Stimulated activated CD4-positive, alpha-beta T cell treated with anti-CD3 and anti-CD28 coated beads, Interleukin-12 subunit alpha, Interleukin-12 subunit beta, amount 100 ng/mL, for 48 hours (primary cell): ENCODE measurements at places on chromosomes 3 and 15.

GRCh38 chr15:100200287-100200880, 141.4 kb downstream of the ADAMTS17 start:
- no peak for DNase-seq

DNA sequence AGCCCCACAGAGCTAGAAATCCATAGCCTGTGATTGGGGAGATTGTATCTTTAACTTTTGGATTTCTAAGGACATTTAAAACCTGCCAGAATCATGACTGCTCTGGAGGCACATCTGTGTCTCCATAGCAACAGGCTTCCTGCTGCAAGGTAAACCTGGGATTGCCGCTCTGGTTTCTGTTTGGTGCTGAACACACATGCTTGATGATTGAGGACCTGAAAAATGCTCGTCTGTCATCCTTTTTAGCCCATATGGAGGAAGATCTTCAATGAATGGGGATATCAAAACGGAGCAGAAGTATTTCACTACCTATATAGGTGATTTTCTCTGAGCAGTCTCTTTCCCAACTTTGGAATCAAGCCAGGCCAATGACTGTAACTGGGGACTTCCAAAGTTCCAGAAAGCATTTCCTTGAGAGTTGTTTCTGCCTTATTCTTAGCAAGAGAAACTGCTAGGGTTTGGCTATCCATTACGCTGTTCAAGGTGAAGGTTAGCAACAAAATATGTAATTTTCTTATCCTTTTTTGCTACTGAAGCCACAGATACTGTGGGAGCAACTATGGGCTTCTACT, 96.5 kb upstream of the TNIK start:
- DNase-seq = no peak

GRCh38 chr3:64457811-64458210, 230.0 kb downstream of the ADAMTS9 start:
- DNase-seq = no peak

DNA sequence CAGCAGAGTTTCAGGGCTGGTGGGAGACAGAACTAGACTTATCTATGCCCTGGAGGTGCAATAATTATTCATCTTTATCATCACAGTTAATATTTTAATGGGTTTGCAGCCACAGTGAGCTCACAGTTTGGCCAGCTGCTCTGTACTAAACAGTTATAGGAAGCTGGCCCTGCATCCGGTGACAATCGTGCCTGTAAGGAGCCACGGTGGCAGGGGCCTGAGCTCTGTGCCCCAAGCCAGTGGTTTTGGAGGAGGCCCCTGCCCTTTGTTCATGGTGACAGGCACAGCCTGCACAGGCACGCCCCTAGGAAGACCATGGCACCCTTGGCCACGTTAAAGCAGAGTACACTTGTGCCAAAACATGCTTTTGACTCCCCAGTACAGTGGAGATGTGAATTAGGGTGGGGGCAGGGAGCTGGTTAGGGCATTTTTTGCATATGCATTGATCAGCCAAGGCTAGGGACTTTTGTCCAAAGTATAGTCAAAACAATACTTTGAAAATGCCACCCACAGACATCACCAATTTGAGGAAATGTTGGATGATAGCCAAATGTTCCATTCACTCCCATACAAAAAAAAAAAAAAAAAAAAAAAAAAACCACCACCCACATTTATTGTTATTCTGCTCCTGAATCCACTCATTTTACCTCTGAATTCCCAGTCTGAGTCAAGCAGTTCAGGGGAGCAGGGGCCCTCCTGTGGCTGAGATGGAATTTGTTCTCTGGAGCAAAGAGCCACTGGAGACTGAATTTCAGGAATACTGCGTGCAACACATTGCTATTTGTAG, 3.4 kb upstream of the RFTN1 start:
- DNase-seq = no peak

- DNase-seq = no peak
Measured at GRCh38 chr3:144763878-144764454, 792.3 kb downstream of the DIPK2A start.

DNA sequence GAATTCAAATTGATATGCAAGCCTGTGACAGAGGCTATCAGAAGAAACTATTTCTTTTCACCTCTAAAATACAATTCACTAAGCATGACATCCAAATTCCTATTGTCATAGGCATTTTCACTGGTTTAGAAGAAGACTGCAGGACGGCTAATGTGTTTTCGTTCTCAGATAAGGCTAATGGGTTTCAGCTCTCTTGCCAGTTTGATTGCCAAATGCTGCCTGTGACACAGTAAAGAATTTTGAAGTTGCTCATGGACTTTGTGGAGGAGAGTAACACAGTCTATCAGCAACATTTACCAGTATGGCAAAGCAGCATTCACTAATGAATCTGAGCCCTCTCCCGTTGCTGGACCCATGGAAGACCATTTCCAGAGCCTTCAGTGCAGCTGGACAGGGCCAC, 948.1 kb downstream of the FHIT start:
- no peak for DNase-seq

DNA sequence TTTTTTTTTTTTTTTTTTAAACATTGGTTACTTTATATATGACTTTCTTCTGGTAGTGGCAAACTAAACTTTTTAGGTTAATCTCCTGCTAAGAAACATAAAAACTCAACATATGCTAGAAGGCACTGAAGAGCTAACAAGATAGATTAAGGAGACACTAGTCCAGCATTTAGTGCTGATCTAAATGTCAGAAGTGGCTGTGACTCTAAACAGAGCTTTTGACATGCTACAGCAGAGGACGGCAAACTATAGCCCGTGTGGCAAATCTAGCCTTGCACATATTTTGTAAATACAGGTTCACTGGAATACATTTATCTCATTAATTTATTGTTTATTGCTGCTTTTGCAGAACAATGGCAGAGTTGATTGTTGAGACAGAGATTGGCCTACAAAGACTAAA, 20.6 kb downstream of the NR2E3 start:
- DNase-seq = no peak

GRCh38 chr3:71225951-71226564, 357.5 kb downstream of the FOXP1 start:
- no peak for DNase-seq

DNA sequence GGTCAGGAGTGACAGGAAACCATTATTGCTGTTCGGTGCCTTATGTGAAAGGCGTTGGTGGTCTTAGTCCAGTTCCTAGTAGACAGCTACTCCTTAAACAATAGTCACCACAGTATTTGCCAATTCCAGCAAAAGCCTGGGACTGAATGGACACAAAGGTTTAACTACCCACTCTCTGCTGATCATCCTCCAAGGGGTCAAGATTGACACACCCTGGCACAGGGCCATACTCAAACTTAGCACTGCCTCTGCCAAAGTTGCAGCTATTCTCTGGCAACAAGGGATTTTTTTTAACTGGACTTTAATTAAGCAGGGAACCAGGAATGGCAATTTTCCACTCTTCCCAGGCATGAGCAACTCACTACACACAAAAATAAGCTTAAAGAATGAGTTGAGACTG, 193.9 kb downstream of the NLGN1 start:
- no peak for DNase-seq

- no peak for DNase-seq
Measured at GRCh38 chr3:150309557-150309956, 98.5 kb upstream of the TSC22D2 start.

GRCh38 chr15:76526111-76526510, 189.5 kb downstream of the ISL2 start:
- DNase-seq = no peak

- DNase-seq = no peak
Measured at GRCh38 chr3:138456961-138457862, 22.8 kb downstream of the ESYT3 start.

DNA sequence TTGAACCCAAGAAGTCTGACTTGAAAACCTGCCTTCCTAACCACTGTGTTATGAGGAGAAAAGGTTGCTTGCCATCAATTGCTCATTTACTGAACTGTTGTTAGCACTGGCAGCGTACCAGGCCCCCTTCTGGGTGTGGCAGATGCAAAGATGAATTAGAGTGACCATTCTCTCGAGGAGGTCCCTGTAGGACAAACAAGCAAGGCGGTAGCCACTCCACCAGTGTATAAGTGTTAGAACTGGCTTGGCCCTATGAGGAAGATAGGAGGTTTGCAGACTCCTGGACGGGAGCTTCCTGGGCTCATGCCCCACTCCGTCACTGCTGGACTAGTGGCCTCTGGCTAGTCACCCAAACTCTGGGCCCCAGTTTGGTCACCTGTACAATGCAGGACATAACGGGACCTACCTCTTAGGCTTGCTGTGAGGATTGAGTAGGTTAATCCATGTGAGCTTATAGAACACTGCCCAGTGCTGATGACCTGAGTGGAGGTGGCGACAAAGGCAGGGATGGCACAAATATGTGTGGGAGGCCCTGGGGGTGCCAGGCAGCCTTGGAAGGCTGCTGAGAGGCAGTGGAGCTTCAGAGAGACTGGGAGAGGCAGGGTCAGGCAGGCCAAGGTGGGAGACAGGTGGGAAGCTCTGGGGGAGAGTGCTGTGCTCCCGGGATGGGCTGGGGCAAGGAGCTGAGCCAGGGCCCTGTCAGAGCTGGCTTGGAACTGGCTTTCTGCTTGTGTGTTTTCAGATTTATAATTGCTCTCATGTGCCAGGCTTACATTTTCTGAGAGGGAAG, 145.9 kb downstream of the DNAJB8 start:
- no peak for DNase-seq

DNA sequence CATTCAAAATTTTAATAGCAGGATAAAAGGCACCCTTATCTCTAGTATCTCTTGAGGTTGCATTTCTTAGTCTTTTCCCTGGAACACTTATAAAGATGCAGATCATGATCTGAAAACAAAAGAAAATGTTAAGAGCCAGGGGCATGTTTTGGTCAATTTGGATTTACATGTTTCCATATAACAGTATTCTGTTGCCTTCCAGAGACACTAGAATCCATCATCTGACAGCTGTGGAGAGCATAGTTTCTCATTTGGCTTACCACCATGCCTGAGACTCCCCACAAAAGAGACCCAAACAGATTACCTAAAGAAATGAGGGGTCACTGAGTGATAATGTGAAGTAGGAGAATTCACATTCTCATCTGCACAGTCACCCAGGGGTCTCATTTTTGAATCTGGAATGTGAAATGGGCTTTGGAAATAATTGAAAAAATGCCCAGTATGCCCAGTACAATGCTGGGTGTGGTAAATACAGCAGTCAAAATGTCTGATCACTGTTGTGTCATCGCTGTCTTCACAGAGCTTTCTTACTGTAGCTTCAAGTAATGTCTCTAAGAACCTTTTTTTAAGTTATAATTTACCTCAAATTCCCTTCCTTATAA, 79.9 kb upstream of the ZBTB20 start:
- no peak for DNase-seq

DNA sequence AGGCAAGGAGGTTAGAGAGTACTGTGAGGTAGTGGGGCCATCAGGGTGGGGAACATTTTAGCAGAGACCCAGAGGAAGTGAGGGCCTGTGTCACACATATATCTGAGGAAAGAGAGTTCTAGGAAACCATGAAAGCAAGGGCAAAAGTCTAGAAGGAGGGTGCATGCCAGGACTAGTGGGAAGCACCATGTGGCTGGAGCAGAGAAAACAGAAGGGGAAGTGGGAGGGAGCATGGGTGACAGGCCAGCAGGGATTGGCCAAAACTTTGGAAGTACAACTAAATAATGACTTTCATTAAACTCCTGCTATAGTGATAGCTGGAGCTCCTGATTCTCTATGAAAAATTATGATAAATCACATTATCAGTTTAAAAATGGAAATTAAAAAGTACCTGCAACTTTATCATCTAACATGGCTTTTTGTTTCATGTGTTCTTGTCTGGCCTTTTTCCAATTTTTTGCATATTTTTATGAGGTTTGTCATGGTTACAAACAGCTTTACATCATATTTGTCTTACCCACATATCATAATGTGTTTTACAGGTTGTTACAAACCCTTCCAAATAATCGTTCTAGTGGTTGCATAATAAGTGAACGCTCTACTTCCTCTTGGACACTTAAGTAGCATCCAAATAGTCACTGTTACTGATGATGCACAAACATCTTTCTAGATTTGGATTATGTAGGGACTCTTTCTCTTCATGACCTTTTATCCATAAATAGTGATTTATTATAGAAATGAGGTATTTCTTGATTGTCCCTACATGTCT, 168.3 kb downstream of the NEK10 start:
- no peak for DNase-seq

DNA sequence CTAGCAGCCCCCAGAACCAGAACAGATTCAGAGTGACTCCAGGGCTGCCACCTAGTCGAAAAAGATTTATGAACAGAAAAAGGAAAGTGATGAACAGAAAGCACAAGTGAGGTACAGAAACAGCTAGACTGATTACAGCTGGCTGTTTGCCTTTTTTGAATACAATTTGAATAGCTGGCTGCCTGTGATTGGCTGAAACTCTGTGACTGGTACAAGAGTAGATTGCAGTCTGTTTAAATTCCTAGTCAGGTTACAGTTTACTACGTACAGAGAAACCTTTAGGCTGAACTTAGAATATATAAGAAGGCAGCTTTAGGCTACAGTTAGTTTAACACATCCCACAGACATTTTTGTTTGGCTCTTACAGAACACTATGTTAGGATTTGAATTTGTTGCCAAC, 10.0 kb downstream of the CCDC13 start:
- no peak for DNase-seq

DNA sequence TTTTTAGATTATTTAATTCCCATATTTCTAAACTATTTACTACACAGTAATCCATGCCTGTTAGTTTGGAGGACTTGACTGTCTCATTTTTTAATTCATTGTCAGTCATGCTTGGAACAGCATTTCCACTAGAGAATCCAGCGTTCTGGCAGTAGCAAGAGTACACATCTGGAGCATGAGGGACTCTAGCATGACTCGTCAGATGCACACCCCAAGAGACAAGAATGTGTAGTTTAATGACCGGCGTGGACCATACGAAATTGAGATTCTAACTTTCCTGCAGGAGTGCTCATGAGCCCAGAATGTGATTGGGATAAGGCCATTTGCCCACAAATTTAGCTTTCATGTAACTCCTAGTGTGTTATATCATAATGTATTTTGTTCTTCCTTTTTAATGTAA, 48.9 kb downstream of the ASB7 start:
- DNase-seq = no peak

- no peak for DNase-seq
Measured at GRCh38 chr15:91630090-91630489, 223.4 kb upstream of the SLCO3A1 start.

DNA sequence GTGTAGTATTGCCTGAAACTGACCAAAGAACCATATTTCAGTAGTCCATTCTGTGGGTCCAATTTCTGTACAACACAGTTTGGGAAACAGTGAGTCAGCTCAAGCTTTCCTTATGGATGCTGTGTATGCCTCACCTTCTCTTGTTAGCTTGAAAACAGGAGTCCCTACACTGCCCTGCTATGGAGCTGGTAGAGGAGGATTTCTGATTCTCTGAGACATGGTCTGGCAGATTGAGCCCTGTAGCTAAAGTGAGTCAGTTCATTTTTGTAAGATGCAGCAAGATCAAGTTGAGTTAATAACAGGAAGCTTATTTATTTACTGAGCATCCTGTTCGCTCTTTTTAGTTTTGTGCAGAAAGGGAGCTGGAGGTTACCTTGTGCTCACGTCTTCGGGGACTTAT, 424.1 kb upstream of the RBMS3 start:
- DNase-seq = no peak

DNA sequence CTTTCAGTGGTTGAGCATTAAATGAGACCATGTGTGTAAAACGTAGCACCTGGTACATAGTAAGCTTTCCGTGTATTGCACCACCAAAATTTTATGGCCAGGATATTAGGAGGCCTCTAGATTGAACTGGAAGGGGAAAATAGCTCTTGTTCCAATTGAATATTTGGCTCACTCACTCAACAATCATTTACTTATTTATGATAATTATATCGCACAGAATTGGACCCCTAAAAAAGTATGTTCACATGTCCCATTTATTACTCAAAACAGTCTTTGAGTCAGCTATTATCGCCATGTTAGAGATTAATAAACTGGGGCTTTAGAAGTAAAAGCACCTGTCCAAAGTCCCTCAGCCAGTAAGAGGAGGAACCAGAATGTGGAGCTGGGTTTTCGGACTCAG, 5.1 kb upstream of the TTLL3 start:
- DNase-seq = no peak
